ENCODE measurements at places on chromosomes 2 and 18.

DNA sequence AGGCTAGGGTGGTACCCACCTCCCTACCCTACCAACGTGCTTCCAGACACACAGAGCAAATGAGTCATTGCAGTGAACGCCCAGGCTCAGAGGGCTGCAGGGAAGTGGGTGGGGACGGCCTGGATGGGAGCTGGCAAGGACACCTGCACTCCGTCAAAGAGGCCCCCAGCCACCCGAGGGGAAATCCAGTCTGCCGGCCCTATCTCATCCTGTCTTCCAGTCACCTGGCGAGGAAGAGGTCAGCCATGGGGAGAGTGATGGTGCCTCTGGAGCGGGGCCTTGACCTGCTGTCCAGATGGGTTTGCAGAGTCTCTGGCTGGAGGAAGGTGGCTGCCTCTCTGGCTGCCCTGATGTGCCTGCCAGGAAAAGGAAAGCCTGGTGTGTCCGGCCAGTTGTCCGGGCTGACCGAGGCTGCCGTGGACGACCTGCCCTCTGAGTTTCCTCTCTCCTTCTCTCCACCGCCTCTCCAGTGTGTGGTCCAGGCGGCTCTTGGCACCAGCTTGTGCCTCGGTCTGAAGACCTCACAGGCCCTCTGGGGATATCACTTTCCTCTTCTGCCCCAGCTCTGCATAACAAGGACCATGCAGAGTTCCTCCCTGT lies 209.7 kb upstream of the COPS8 start:
- DNase-seq, result no peak

DNA sequence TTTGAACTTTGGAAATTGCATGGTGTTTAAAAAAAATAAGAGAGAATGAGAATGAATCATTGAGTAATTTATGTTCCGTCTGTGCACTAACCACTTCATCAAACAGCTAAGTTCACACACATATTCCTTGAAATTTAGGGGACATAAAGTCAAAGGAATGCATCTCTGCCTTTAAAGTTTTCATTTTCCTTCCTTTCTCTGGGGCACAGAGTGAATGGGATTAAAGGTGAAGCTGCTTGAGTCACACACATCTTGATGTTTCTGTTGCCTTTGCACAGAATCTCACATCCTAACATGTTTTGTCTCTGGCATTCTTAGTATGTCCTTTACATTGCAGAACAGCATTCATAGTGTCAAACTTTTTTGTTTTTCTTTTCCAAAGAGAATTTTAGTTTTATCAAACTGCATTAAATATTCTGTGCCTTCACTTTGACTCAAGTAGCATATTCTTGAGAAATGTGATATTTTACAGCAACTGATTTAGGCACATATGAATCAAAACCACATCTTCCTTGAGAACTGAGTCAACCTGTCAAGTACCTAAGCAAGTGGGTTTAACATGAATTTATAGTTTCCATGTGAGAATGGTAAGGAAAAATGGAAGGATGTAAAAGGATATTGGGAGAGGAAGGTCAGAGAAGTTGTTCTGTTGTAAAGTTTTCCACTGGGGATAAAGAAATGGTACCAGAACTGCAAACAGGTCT lies 169.1 kb upstream of the THUMPD2 start:
- DNase-seq, result no peak

GRCh38 chr2:218022131-218022850 lies 19.5 kb upstream of the TNS1 start:
- DNase-seq, result no peak

GRCh38 chr2:9428965-9429577 lies 5.6 kb downstream of the CPSF3 start:
- no peak for DNase-seq

GRCh38 chr2:67880291-67880761 lies 182.5 kb downstream of the C1D start:
- DNase-seq, result no peak

DNA sequence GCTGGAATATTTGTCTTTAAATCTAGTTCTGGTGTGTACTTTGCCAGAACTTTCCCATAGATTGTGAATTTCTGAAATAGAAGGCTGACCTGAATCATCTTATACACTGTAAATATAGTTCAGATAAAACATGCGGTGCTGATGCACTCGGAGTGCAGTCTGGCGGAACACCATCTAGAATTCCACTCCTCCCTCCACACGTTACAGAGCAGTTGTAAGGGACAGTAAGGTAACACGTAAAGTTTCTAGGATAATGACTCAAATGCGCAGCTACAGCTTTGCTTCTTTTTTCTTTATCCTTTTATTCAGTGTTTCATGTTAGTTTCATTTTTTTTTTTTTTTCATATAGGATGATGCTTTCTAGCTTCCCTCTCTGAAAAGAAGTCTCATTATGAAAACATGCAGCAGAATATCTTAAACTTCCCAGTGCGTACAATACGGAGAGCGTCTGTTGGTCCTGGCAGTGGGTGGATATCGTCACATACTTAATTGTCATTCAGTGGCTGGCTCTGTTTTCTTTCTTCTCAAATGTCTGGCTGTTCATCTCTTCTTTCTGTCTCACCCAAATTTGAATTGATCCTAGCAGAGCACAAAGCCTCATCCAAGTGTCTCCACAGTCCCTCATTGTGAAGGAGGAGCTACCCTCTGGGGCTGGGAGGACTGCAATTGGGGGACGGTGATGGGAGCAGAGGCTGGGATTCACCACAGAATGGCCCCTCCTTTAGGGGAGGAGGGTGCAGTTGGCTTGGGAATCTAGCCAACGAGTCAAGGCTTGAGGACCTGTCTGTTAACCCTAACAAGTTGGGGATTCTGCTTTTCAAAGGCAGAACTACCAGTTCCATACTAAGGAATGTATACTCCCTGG lies 138.8 kb downstream of the MYT1L start:
- DNase-seq, result no peak

GRCh38 chr2:53131416-53131815 lies 636.2 kb upstream of the CHAC2 start:
- DNase-seq, result no peak

- DNase-seq, result no peak
Observed at GRCh38 chr2:201172279-201172678, 10.7 kb upstream of the CASP10 start.

DNA sequence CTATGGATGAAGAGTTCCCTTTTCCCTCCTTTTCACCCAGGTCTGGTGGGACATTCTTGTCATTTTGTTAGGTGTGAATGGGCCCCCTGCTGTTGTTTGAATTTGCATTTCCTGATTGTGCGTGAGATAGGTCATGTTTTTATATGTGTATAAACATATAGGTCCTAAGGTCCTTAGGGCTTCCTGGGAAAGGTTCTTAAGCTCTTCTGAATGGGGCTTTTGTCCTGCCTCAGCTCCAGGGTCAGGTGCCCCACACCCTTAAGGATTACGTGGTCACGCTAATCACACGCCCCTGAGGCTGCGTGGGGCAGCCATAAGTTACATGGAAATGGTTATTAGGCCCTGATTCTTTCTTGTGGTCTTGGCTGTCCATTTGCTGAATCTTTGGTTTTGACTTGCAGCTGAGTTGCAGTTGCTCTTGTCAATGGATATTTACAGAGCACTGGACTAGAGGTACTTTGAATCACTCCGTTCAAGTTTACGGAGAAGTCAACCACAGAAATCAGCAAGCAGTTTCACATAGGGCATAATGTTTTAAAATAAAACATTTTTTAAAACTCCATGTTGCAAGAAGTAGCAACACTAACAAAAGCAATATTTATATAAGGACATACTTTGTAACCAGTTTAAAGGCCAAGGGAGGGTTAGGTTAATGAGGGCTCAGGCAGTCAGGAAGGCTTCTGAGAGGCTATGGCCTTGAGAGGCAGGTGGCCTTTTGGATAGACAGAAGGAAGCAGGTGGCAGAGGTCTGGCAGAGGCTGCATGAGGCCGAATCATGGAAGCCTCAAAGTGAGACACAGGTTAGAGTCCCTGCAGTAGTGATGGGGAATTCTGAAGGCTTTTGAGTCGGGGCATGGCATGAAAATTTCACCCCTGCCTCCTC lies 24.2 kb downstream of the LIPG start:
- no peak for DNase-seq

GRCh38 chr2:227407591-227408151 lies 19.9 kb upstream of the SCYGR1 start:
- DNase-seq, result no peak

GRCh38 chr2:46339200-46339599 lies 42.0 kb downstream of the EPAS1 start:
- DNase-seq, result no peak

DNA sequence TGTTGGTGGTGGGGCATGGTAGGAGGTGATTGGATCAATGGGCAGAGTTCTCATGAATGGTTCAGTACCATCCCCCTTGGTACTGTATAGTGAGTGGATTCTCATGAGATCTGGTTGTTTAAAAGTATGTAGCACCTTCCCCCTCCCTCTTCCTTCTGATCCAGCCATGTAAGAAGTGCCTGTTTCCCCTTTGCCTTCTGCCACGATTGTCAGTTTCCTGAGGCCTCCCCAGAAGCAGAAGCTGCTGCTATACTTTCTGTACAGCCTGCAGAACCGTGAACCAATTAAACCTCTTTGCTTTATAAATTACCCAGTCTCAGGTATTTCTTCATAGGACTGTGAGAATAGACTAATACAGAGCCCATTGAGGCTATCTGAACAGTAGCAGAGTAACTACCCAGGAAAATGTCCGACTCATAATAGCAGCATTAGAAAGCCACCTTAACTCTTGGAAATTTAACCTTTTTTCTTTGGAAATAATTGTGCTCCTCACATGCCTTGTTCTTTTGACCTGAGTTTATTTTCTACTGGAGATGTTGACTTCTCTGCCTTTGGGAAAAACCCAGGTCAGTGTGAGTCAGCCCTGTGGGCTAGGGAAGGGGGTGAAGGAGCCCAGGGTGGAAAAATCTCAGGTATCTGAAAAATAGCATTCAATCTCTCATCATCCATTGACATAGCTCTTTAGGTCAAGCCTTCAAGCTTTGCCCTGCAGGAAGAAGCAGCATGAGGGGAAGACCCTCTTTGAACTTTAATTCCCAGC lies 18.1 kb downstream of the CYP1B1 start:
- DNase-seq, result no peak

DNA sequence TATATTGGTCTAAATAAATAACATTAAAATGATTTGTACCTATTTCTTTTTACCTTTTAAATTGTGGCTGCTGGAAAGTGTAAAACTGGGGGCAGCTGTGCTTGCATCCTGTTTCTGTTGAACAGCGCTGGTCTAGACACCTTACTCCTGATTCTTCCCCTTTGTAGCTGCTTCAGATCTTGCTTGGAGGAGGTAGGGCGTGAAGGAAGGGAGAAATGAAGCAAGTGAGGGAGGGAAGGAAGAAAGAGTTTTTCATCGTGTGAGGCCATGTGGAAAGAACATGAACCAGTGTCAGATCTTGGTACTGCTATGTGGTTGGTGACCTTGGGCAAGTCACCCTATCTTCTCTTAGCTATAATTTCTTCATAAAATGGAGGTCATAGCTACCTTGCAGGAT lies 89.0 kb upstream of the SEC11C start:
- no peak for DNase-seq

DNA sequence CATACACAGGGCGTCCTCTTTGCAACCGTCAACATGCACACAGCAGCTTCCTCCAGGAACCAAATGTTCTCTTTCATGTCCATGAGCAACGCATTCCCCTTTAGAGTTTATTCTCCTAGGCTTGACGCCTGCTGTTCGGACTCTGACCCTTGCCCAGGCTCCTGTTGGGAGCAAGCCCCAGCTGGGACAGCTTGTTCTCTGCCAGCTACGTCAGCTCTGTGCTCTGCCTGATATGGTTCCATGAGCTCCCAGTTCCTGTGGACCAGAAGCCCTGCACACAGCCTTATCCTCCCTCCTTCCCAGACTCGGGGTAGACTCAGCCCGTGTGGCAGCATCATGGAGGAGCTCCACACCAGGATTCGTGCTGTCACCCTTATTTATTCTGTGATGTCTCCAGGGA lies 253.1 kb upstream of the PXDN start:
- no peak for DNase-seq

DNA sequence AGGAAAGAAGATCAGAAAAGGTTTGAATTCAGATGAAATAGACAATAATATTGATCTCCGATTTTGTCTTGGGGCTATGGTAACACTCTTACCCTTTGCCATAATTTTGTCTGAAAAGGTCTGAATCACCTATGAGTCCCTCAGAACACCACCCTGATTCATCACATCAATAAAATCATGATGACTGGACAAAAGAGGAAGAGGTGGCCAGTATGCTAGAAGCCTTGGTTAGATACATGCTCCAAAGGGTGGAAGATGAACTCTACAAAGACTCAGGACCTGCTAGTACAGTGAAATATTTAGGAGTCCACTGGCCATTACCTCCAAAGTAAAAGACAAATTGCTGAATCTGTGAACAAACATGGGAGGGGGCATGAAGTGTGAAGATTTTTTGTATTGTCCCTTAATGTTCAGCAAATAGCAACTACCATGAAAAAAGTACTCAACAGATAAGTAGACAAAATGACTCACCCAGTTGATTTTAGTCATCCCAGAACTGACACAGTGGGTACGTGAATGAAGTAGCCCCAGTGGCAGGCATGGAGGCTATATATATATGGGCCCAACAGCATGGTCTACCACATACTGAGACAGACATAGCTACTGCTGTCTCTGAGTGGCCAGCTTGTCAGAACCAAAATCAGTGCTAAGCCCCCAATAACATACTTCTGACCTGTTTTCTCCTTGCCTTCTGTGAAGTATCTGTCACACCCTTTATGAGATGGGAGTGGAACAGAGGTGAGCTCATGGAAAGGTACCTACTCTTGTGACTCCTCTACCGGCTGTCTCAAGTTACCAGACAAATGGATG lies 36.5 kb upstream of the GLS start:
- no peak for DNase-seq

DNA sequence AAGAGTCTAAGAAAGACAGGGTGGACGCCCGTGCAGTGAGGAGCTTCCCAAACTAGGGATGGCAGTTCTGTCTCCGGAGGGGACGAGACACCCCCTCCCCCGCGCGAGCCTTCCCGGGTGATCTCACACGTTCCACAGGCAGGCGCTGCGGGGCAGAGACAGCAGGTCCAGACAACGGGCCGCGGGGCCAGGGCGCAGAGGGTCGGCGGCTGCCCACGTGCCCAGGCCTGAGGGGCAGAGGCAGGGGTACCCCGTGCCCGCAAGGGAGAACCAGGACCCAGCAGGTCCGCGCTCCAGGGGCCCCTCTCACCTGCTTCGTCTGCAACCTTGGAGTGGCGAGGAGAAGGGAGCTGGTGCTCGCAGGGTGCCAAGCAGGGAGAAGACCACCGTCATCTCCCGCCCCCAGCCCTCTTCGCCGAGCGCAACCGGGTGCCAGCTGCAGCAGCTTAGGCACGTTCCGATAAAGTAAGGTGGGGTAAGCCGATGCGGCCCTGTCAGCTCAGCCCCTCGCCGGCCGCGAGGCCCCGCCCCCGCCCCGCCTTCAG lies at the start of gene GPR155:
Gene GPR155, minus strand, starts transcription at position 467 of the 545 bp plus-strand sequence. CDS start 5,073 bp downstream, outside the sequence.
- no peak for DNase-seq

DNA sequence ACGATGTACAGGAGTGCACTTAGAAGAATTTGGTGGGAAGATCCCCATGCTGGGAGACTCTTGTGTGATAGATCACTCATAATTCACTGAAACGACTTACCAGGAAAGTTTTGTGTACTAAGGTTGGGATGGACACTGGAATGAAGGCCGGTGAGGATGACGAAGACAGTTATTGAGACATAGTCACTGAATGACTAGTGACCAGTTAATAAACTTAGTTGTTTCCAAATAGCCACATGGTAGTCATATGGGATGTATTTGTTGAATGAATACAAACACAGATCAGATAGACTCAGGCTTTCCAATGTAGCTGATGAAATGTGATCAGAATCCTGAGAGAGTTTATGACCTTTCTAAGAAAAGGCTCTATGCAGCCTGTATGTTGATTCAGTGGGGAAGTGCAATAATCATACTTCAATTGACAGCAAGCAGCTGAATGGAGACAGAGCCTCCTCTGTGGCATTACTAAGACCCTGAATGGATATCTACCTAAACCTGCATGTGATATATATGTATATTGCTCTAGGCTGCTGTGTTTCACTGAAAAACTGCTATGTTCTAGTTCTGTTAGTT lies 20.4 kb downstream of the GDF7 start:
- no peak for DNase-seq

All from AG04450 (cell line).